ENCODE measurements at places on chromosomes 16 and 17.

DNA sequence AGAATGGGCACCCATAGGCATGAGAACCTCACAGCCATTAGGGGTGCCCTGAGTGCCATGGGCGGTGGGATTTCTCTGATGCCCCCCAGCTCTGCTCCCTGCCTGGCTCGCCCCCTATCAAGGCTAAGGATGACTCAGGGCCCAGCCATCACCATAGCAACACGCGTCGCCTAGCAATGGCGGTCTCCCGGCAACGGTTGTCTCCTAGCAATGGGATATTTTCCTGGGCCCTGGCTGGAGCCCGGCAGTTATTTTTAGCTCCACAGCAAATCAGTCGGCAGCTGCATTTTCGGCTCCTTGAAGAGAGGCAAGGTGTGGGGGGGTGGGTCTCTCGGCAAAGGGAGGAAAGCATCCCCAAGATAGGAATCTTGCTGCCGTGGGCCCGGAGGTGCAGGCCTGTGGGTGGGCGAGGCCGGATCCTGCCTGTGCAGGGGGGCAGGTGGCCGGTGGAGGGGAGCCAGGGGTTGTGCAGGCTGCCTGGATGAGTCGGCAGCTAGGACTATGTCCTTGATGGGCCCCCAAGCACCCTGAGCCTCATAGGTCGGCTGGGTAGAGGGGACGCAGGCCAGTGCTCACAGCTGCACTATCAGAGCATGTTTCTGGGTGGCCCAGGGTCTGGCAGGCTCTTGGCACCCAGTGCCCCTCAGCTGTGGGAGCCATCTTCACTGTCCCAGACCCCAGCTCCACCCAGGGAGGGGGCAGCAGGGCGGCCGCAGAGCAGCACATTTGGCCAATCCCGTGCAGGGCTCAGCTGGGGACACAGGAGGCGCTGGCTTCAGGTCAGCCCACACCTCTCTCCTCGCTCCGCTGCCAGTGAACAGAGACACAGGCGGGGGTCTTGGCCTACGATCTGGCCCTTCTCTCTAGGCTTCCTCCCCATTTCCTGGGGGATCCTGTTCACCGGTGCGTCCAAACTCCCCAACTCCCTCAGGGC lies 4.2 kb upstream of the FBXL16 start:
- no peak for DNase-seq

- no peak for DNase-seq
Observed at GRCh38 chr16:51393381-51394005, 242.4 kb upstream of the SALL1 start.

DNA sequence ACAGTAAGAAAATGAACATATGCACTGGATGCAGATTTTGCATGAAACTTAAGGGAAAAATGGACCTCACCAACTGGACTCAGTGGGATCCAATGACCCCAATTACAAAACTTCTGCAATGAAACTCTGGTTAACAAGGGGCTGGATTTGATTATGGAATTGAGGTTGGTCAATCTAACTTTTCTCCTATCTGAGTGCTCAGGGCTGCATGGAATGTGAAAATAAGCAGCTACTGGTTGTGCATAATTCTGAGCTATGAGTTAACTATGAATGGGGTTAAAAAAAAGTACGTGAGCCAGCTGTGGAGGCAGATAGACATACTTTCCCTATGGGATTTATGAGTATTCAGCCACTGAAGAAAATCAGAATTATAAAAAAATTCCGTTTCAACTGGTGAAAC lies 9.2 kb downstream of the FAM20A start:
- no peak for DNase-seq

DNA sequence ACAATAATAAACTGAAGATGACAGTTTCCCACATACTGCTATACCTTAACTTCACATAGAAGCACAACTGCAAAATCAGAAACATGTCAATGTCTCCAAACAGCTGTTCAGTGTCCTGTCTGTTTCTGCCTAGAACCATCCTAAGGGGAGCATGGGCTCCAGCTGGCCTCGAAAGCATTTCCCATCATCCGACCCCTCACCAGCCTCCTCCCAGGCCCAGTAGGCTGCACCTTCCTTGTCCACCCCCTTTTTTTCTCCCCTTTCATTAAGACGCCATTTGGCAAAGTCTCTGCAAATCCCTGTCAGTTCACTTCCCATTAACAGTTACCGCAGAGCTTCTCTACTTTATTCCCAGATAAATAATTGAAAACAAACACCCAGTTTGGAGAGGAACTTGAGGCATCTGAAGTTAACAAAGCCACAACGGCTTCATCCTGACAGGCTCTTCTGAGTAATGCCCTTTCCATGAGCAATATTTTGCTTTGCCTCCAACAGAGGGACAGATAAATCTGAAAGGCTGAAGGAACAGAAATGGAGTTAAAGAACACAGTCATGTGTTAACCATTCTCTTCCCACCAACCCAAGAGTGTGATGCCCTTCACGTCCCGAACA lies 65.3 kb downstream of the SLC39A11 start:
- DNase-seq: no peak

- no peak for DNase-seq
Observed at GRCh38 chr17:9533441-9533840, 42.2 kb downstream of the STX8 start.

GRCh38 chr16:17305694-17306093 lies 165.1 kb downstream of the XYLT1 start:
- DNase-seq: no peak

GRCh38 chr16:56732832-56733231 lies 2.9 kb downstream of the NUP93 start:
- no peak for DNase-seq

- DNase-seq: no peak
Observed at GRCh38 chr17:45073414-45074070, 12.4 kb downstream of the NMT1 start.

DNA sequence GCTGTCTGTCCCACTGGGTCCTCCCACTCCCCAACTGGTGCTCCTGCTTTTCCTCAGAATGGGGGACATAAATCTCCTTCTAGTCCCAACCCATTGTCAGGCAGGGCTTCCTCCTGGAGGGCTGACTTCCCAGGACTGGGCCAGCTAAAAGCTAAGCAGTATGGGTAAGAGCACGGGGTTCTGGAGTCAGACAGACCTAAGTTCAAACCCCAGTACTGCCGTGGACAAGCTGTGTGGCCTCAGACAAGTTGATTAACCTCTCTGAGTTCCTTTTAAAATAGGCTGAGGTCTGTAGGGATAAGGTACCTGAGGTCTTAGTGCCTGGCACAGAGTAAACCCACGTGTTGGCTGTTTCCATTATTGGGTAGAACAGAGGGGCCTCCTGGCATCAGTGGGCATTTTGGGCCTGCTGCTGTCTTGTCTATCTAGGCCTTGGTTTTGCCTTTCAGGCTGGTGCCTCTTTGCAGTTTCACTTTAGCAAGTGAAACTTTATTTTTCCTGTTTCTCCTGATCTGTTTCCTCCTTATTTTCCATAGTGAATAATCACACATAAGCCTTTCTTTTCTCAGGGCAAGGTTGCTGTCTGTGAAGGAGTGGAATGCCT lies 114.6 kb downstream of the PRKCB start:
- DNase-seq: no peak

GRCh38 chr17:10613775-10614513 lies 43.2 kb downstream of the MYH3 start:
- DNase-seq: no peak

GRCh38 chr17:40445751-40446468 lies 2.7 kb downstream of the IGFBP4 start:
- no peak for DNase-seq

GRCh38 chr16:85168732-85169256 lies 56.5 kb upstream of the CIBAR2 start:
- no peak for DNase-seq

DNA sequence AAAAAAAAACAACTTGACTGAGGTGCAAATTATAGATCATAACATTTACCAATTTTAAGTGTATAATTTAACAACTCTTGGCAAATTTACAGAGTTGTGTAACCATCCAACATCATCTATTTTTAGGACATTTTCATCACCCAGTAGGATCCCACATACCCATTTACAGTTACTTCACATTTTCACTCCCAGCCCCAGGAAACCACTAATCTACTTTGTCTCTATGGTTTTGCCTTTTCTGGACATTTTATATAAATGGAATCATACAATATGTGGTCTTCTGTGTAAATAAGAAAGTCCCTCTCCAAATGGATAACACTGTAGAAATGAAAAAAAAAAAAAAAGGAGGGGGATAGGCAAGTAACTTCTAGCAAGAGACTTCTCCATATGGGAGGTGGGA lies 26.1 kb upstream of the XYLT1 start:
- no peak for DNase-seq

DNA sequence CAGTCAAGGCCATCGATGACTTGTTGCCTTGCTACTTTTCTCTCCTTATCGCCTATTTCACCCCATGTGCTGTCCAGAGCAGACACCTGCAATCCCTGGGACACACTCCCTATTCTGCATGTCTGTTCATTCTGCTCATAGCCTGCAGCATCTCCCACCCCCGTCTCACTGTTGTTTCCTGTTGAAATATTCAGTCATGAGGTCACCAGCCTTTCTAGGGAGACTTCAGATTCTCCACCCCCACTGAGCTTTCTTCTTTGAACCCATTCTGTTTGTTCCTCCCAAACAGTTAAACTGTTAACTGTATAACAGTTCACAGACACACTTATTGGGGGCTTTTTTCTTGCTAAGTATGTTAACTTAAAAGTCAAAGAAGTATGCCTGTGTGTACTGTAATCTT lies 94.4 kb downstream of the AATF start:
- DNase-seq: no peak

- DNase-seq: no peak
Observed at GRCh38 chr17:78235885-78236284, 4.5 kb downstream of the TMEM235 start.

DNA sequence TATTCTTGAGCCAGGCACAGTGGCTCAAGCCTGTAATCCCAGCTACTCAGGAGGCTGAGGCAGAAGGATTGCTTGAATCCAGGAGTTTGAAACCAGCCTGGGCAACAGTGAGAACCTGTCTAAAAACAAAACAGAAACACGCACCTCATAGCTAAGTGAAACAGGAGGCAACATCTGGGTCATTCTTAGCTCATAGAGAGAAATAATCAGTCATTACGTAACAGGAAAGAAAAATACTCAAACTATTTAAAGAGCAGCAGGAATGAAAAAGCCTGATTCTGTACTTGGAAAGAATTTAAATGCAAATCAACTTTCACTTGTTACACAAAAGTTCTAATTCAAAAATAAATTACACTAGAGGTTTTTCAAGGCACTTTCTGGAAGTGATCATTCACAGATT lies 17.2 kb downstream of the CHCT1 start:
- DNase-seq: no peak

GRCh38 chr17:34347063-34347462 lies 9.2 kb upstream of the CCL13 start:
- no peak for DNase-seq

GRCh38 chr16:12532871-12533610 lies 270.6 kb downstream of the CPPED1 start:
- DNase-seq: no peak

- DNase-seq: no peak
Observed at GRCh38 chr16:53429221-53429943, 4.9 kb upstream of the RBL2 start.

DNA sequence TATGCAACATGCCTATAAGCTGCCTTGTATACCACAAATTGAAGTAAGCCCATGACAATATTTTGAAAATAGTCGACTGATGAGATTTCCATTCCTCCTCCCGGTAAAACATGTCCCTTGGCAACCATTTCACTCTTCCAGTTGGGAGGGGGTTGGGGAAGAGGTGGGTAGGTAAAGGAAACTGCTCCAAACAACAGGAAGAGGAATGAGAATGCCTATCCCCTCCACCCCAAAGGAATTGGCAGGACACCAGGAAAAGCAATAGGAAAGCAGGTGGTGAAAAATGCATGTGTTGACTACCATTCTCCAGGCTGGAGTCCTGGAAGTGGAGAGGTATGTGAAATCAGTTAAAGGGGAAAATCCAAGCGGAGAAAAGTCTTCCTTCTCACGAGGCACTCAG lies 455.9 kb upstream of the PSMD7 start:
- no peak for DNase-seq

DNA sequence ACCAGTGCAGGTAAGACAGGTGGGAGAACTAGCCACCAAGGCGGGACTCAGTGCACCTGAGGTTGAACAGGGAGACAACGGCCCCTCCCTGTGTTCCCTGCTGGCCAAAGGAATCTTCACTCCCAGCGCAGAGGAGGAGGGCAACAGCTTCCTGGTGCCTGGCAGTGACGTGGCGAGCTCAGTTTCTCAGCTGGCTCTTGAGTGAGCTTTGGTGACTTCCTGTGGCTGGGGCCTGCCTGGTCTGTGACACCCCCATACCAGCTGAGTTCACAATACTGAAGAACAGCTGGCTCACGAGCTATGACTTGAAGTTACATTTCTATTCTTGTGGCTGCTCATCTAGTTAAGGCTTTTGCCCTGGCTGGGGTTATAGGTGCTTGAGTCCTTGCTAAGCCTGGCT lies 26.1 kb downstream of the WNT9B start:
- DNase-seq: no peak

DNA sequence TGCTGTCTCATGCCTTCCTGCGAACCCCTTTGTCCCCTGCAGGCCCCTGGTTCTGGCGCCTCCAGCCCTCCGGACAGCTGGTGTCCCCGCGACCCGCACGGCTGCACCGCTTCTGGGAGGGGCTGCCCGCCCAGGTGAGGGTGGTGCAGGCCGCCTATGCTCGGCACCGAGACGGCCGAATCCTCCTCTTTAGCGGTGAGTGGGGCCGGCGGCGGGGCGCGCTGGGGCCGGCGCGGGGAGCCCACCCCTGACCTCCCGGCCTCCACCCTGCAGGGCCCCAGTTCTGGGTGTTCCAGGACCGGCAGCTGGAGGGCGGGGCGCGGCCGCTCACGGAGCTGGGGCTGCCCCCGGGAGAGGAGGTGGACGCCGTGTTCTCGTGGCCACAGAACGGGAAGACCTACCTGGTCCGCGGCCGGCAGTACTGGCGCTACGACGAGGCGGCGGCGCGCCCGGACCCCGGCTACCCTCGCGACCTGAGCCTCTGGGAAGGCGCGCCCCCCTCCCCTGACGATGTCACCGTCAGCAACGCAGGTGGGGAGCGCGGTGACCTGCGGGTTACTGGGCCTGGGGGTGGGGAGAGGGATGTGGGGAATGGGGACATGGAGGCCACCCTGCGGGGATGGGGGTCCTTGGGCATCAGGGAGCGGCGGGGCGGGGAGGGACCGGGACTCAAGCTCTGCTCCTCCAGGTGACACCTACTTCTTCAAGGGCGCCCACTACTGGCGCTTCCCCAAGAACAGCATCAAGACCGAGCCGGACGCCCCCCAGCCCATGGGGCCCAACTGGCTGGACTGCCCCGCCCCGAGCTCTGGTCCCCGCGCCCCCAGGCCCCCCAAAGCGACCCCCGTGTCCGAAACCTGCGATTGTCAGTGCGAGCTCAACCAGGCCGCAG lies 7.1 kb upstream of the IL32 start:
- no peak for DNase-seq

DNA sequence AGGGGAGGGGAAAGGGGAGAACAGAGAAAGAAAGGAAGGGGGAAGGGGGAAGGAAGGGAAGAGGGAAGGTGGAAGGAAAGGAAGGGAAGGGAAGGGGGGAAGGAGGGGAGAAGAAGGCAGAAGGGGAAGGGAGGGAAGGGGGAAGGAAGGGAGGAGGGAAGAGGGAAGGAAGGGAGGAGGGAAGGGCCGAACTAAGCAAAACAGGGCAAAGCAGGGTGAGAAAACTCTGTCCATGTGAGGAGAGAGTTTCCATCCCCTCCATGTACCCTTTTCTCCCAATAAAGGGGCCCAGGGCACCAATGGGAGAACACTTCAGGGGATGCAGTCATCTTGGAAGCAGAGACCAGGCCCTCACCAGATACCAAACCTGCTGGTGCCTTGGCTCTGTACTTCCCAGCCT lies 256.8 kb upstream of the CDH5 start:
- no peak for DNase-seq

- no peak for DNase-seq
Observed at GRCh38 chr16:16019488-16019887, 70.1 kb downstream of the ABCC1 start.

GRCh38 chr16:5041600-5042133 lies 7.9 kb upstream of the NAGPA start:
- DNase-seq: no peak

Measured in activated T-helper 1 cell treated with Interleukin-2 at 50 U/mL for 16 hours (primary cell).